ENCODE measurements at places on chromosomes 11 and 22.

DNA sequence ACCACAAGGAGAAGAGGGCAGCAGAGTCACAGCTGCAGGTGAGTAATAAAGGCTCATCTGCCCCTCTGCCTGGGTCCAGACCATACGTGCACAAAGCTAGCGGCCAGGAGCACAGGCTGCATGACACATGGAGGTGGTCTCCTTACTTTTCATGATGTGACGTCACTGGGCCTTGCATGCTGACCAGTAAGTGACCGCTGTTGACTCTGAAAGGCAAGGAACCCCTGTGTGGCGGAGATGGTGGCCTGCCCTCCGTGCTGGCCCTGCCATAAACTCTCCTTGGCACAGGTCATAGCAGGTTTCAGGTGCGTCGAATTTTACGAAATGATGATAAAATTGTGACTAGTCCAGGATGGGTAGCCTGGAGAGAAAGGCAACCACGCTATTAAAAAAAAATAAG lies 7.6 kb upstream of the PARVG start:
- no peak for DNase-seq

DNA sequence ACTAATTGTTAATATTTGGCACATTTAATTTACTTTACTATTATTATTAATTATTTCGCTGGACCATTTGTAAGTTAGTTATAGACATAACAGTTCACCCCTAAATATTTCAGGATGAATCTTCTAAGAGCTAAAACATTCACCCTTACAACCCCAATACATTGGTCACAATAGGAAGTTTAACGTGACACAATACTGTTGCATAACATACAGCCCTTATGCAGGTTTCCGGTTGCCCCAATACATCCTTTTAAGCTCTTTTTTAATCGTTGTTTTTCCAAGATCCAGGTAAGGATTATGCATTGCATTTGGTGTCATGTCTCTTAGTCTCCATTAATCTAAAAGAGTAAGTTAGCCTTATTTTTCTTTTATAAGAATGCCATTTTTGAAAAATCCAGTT lies 71.2 kb downstream of the HSD17B12 start:
- DNase-seq = no peak

- no peak for DNase-seq
These were observed 37.0 kb downstream of the MUC2 start for GRCh38 chr11:1111545-1112212.

DNA sequence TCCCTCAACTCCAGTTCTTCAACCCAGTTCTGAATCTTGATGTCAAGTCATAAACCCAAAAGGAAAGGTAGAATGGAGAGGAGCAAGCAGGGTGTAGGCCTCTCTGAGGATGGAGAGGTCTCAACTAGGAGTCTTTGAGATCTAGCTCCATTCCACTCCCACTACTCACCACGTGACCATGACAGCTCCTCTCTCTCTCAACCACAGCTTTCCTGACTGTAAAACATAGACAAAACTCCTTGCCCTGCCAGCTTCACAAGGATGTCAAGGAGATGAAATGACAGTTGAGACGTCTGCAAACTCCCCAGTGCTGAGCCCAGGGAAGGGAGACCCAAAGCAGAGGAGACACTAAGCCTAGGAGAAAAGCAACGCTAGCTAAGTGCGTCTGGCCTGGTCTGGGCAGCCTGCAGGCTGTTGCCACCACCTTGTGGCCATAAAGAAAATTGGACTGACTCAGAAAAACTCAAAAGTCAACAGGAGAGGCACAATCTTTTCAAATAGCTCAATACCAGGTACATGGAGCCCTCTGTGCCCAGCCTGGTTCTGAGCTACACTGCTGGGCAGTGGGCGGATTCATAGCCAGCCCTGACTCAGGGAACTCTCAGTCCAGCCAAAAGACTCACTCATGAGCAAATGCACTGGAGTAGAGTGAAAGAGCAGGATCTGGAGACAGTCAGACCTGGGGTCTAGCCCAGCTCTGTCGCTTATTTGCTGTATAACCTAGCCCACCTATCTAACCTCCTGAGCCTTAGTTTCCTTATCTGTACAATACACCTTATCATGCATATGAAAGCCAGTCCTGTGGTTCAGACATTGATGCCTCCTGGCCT lies 3.4 kb downstream of the CLPB start:
- DNase-seq = no peak

DNA sequence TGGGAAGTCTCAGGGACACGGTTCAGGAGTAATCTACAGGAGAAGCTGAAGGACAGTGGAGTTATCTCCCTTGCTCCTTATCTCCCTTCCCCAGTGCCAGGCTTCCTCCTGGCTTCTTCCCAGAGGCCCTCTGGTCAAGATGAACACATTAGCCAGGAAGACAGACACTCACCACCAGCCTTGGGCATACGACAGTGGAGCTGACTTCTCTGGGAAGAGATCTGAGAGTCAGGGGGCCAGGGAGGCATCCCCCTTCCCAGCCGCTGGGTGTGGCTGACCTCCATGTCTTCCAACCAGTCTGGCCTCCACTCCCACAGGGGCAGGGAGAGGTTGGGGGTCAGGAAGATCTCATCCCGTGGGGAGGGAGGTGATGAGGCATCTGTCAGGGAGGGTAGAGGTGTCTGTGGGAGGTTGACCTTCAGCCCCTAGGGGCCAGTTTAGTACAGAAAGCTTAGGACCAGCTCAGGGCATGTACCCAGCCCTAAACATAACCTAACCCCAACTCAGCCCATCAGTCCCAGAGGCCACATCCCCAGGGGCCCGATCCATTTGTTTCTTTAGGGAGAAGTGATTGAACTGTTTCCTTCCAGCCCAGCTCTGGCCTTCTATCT lies 12.7 kb downstream of the ROBO4 start:
- DNase-seq = no peak

DNA sequence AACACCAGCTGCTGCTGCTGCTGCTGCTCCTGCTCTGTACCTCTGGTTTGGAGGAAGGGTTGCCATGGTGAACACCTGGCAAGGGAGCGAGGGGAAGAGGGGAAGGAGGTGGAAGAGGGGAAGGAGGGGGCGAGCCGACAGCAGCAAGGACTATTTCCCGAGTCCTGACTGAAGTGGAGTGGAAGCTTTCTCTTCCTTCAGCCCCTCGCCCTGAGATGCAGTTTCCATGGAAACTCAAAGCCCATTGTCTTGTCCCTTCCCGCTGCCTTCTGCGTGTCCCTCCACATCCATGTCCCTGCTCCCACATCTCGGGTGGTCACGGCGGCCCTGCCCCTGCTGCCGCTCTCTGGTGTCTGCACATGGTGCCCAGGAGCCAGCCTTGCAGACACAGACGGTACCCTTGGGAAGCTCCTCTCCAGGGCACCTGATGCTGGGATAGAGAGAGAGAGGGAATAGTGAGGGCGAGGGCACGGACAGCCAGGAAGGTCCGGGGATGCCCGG lies 28.6 kb downstream of the FAM83F start:
- no peak for DNase-seq

DNA sequence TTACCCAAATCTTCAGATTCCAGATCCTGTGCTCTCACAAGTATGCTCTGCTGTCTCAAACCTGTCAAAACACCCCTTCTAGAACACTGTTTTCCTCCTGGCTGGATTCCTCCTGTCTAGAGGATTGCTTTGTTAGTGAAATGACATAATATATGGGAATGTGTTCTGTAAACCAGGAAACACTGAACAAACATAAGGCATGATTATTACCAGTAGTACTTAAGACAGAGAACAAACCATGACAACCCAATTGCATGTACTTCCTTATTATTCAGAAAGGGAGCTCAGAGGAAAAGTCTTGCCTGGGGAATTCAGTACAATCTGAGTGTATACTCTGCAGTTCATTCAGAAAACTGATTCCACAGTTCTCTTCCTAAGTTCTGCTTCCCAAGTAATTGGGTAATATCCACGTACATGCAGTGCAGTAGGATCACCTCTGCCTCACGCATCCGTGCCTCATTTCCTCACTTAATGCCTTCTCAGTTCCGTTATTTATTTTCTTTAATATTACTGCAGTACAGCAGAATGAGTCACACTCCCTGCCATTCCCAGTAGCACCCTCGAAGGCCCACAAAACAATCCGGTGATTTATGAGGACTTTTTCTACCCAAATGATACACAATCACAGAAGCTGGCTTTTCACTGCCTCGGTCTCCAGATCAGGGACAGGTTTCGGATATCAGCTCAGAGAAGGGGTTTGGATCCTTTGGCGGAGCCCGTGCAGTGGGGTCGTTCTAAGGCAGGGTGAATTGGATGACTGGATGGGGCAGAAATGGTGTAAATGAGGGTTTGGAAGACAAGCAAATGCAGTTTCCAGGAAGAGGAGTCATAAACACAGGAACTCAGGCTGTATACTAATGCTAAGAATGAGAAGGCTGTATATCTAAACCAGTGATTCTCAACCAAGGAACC lies 896.9 kb downstream of the KCNA4 start:
- no peak for DNase-seq

DNA sequence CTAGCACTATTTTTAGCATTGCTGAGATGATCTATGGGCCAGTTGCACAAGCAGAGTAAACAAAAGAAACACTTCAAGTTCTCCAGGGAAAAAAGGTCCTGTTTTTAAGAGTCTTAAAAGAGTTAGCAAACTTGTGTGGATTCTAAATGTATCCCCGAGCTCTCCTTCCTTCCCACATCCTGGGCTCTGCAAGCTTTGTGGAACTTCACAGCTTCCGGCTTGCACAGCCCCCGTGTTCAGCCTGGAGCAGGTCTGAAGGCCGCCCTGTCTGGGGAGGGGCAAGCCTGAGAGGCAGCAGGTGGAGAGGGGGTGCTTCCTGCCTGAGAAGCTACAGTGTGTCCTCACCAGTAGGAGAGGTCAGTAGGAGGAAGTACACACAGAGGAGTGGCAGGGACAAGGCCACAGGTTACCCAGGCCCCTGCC lies 35.1 kb upstream of the SUSD2 start:
- no peak for DNase-seq

- DNase-seq = no peak
These were observed 2.4 kb downstream of the MAPK11 start for GRCh38 chr22:50267591-50268390.

GRCh38 chr11:16860617-16861016 lies 122.2 kb downstream of the C11orf58 start:
- DNase-seq = no peak

DNA sequence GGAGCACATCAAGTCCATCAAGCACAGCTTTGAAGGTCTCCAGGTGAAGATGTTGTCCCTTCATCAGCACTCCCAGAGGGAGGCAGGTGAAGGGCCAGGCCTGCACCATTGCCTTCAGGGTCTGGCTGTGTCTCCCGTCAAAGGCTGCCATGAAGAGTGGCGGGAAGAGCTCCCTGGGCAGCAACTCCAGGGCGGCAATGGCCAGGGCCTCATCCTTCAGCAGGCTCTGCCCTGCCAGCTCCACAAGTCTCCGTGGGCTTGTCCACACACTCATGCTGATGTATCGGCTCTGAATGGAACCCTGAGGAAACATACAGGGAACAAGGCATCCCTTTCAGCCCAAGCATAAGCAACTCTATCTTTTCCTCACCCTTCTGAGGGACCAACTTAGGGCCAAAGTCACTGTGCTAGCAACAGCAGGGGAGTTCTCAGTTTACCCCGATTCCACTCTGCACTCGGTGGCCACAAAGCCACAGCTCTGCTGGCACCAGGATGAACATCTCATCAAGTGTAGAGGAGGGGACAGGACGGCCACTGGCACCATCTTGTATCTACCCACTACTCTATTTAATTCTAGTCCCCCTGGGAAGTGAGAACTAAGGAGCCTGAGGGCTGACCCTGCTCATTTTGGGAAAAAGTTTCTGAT lies 8.2 kb downstream of the PRAME start:
- no peak for DNase-seq

DNA sequence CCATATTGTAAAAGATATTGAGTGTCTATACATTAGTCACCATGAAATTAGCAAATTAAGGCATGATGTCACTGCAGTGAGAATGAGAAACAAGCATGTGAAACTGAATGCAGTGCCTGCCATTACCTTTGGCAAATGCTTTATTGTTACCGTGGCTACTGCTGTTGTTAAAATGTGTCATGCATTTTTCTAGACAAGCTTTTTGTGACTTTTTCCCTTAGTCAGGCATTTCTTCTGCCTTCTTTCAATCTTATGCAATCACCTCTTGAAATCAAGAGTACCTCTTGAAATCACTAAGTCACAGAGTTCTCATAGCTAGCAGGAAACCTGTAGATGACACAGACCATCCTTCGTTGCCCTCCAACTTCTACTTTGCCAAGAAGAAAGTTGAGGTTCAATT lies 461.7 kb upstream of the TENM4 start:
- no peak for DNase-seq

GRCh38 chr11:116085031-116085635 lies 580.9 kb upstream of the CADM1 start:
- no peak for DNase-seq

GRCh38 chr11:86415026-86415425 lies 40.3 kb downstream of the CCDC81 start:
- no peak for DNase-seq

DNA sequence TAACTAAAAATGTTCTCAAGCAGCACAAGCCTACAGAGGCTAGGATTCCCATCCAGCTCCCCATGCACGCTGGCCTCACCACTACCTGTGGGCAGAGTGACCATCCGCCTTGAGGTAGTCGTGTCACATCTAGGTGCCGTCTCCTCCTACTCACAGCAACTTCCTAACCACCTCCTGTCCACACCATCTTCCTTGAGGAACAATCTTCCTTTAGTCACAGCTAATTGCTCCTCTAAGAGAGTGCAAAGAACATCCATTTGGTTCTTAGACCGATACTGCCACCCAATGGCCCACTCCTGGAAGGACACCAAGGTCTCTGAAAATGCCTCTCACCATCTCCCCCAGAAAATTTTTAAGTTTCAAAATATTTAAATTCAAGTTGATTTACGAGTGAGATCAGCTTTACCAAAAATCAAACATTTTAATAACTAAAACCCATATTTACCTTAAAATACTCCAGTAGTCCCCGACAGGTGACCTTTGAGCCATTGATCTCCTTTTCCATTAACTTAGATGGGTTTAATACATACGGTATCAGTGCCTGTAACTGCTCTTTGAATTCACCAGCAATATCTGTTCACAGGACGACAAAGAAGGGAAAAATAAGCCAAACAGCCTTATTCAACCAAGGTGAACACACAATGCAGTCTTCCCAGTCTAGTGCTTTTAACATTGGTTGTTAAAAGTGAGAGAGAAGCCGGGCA lies 21.7 kb upstream of the PLAAT3 start:
- no peak for DNase-seq

DNA sequence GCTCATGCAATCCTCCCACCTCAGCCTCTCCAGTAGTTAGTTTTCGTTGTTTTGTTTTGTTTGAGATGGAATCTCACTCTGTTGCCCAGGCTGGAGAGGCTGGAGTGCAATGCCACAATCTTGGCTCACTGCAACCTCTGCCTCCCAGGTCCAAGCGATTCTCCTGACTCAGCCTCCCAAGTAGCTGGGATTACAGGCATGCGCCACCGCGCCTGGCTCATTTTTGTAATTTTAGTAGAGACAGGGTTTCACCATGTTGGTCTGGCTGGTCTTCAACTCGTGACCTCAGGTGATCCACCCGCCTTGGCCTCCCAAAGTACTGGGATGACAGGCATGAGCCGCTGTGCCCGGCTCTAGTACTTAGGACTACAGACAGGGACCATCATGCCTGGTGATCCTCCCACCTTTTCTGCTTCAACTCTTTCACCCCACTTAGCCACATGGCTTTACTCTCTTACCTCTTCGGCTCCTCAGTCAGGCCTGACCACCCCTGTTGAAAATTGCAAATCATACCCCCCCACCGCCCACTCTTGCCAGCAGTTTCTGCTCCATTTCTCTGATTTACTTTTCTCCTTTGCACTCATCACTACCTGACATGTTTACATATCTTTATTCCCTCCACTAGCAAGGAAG lies 157.1 kb upstream of the GRK3 start:
- DNase-seq = no peak

Measured in NCI-H187 treated with DMSO at 0.1 percent for 48 hours (cell line).